Activated T-helper 2 cell treated with anti-CD3 and anti-CD28 coated beads, Interferon-gamma antibody, Interleukin-2, Interleukin-4, amounts not matched to agents 10 μg/mL and 5 μg/mL and 100 μg/mL, durations not matched to agents 14 hours and 24 hours and 36 hours (primary cell): ENCODE measurements at places on chromosomes 7 and 10. TPM values are rescaled to one million over a fixed set of nuclear protein-coding genes. Genes with fewer than 3 reads are reported as not detected.

DNA sequence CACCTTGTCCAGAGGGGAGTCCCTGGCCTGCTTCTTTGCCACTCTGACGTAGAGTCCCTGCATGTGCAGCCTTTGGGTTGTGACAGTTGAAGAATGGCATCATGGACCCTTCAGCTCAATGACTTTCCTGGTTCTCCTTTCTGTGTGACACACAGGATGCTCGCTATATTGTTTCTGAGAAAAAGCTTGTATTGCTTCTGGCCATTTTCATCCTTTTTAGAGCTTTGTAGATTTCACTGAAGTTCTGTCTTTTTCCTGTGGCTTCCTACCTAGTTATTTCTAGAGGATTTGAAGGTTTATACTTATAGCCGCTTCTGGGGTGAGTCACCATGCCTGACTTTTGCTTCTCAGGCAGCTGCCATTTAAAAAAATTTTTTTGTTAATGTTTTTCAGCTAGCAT, 27.0 kb downstream of the SND1 start:
- no peak for DNase-seq

GRCh38 chr10:42928064-42928463, 145.5 kb downstream of the BMS1 start:
- no peak for DNase-seq

- DNase-seq, result no peak
Measured at GRCh38 chr7:78153285-78153684, 354.7 kb downstream of the PHTF2 start.

DNA sequence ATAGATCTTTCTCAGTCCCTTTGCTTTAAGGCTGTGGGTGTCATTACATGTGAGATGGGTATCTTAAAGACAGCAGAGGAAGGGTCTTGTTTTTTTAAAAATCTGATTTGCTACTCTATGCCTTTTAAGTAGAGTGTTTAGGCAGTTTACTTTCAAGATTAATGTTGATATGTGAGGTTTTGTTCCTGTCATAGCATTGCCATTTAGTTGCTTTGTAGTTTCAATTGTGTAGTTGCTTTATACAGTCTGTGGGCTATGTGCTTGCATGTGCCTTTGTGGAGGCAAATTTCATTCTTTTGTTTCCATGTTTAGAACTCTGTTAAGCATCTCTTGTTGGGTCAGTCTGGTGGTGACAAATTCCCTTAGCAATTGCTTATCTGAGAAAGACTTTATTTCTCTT, 54.6 kb downstream of the ZNF783 start:
- no peak for DNase-seq

DNA sequence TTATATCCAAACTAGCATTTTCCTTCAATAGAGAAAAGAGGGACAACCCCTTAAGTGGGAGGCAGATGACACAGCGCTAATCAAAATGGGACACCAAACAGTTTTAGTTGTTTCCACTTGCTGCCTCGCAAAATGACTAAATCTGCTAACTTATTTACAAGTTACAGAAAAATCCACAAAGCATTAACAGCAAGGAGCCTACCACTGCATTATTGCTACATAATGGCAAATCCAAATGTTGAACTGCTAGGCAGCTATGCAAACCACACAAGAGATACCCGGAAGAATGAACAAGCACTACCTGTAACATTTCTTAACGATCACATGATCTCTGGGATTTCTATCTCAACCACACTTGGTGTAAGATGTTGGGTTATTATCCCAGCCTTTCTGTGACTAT, 96.7 kb downstream of the SFMBT2 start:
- DNase-seq, result no peak

Gene OGDHL
- 3.7 and 3.9 TPM in 2 replicates for total RNA-seq

Gene LRRC18
- total RNA-seq, result not detected in 2 replicates

Gene ZDHHC4
- 23.9 and 29.9 TPM in 2 replicates for total RNA-seq

Gene NT5C3A
- 30.0 and 33.3 TPM in 2 replicates for total RNA-seq
